T-helper 17 cell (primary cell): ENCODE measurements at places on chromosomes 2 and 18.
A peak's percentile ranks its signal among the peaks of the same experiment; 100 is the strongest.

DNA sequence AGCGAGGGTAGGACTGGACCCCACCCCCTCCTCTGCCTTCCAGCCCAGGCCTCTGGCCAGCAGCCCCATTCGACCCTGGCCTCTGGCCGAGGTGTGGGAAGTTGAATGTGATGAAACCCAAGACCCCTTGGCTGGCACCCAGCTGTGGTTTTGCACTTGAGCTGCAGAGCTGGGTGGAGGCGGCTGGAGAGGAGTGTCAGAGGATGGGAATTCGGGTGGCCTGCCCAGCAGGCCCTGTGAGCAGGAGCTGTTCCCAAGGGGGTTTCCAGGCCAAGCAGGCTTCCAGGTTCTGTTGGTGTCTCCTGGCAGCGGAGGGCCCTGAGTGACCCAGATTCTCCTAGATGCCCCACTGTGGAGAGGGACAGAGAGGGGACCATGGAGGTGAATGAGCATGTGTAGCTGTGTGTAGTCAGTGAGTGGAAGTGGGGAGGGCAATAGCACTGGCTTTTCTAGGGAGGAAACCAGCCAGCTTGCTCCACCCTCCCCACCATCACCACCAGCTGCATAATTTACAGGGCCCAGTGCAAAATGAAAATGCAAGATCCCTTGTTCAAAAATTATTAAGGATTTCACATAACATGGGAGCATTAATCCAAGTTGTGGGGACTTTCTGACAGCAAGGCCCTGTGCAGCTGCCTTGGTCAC lies 172.2 kb upstream of the HAAO start:
- no peak for DNase-seq

- no peak for DNase-seq
Measured at GRCh38 chr2:167340322-167340721, 452.0 kb downstream of the XIRP2 start.

- DNase-seq = no peak
Measured at GRCh38 chr18:62710417-62710816, 4.9 kb upstream of the PHLPP1 start.

GRCh38 chr2:86786001-86786536 lies 4.6 kb downstream of the CD8A start:
- DNase-seq = no peak

GRCh38 chr18:673317-673716 lies 15.9 kb downstream of the TYMS start:
- no peak for DNase-seq

DNA sequence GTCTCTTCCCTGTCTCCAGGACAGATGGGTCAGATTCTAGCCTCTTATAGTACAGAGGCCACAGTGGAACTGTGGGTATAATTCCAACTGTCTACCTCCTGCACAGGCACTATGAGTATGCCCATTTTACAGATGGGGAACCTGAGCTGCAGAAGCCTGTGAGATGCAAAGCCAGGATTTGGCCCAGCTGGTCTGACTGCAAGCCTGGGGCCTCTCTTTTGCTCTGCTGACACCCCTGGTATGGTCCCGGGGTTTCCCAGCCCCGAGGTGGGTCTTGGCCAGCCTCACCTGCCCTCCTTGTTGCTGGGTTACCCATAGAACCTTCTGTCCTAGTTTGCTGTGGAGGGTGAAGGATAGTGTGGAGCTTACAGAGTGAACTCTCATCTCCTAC lies 9.8 kb downstream of the HS6ST1 start:
- DNase-seq = peak; percentile 1

DNA sequence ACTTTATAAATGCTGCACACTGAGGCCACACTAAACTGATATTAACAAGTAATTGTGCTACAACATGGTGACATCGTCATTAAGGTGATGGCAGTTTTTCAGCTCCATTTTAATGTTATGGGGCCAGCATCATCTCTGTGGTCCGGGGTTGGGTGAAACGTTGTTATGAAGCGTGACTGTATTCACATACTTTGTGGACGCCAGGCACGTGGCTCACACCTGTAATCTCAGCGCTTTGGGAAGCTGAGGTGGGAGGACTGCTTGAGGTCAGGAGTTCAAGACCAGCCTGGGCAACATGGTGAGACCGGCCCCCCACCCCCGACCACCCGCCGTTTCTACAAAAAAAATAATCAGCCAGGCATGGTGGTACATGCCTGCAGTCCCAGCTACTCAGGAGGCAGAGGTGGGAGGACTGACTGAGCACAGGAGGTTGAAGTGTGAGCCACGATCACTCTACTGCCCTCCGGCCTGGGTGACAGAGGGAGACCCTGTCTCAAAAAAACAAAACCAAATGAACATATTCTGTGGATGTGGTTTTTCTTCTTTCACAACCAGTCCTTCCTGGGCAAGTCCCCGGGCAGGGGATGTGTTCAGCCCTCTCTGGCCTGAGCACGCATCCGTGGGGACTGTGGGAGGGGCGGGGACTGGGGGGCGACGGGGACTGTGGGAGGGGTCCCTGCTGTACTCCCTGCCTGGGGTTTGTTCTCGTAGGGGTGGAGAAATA lies 12.9 kb upstream of the GAL3ST2 start:
- no peak for DNase-seq

DNA sequence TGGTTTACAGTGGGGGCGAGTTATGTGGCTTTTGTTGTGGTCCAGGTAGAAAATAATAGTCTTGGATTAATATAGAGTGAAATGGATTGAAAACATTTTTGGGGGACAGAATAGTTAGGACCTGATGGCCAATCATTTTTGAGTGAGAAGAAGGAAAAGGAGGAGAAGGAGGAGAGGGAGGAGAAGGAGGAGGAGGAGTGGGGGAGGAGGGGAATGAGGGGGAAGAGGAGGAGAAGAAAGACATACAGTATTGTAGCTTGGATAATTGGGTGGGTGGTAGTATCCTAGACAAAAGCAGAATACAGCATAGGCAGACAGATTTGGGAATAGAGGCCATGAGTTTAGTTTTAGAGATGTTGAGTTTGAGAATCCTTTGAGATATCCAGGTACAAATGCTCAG lies 101.6 kb downstream of the GATA6 start:
- no peak for DNase-seq

GRCh38 chr2:7895289-7895688 lies 786.6 kb upstream of the ID2 start:
- DNase-seq = no peak

DNA sequence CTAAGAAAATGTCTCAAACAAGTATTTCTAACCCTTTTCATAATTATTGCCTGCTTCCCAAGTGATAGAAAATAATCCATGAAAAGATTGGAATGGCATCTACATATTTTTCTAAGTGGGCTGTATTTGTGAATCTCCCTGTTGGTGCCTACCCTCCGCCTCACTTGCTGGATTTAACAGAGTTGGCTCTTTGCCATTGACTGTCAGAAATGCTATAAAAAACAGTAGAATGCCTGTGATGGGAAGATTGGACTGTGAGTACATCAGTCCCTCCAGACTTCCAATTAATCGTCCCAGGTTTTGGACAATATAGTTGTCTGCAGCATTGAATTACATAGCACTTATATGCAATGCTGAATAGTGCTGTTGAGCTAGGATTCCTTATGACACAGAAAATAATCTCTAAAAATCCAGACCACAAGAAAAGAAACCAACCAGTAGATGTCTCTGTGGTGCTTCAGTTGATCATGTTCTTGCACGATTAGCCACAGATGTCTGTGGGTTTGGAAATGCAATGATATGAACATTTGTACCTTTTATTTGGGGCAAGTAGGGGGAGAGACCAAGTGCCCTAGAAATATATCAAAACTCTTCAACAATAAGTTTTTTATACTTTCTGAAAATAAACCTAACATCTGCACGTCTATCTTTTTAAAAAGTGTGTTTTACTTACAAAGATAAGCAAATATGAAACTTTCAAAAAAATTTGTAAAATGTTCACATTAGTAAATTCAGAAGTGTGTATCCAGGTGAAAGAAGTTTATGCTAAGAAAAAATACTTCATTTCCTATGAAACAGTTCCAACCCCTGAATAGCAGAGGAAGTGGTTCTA lies 88.5 kb downstream of the DYNAP start:
- DNase-seq = no peak

DNA sequence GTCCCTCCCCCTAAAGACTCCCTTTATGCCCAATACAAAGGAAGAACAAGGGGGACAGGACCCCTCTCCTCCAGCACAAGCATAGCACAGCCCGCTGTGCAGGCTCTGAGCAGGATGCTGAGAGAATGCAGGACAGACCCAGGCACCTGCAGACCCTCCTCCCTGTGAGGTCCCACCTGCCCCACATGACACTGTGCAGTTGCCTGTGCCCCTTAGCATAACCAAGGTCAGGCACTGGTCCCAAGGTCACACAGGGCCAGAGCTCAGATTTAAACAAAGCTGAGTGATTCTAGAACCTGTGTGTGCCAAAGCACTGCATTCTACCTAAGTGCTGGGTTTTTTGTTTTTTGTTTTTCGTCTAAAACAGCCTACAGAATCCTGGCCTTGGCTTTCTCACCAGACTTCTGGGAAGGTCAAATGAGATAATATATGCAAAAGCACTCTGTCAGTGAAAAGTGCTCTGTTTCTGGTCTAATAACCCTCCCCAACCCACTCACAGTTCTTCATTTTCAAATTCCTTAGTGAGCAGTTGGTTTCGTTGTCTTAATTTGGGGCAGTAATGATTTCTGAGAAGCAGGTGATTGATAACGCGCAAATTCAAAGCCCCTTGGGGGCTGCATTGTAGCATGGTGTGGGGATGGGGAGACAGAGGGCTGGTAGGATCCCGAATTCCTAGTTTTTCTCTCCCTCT lies 125.7 kb downstream of the KCTD1 start:
- DNase-seq = no peak

DNA sequence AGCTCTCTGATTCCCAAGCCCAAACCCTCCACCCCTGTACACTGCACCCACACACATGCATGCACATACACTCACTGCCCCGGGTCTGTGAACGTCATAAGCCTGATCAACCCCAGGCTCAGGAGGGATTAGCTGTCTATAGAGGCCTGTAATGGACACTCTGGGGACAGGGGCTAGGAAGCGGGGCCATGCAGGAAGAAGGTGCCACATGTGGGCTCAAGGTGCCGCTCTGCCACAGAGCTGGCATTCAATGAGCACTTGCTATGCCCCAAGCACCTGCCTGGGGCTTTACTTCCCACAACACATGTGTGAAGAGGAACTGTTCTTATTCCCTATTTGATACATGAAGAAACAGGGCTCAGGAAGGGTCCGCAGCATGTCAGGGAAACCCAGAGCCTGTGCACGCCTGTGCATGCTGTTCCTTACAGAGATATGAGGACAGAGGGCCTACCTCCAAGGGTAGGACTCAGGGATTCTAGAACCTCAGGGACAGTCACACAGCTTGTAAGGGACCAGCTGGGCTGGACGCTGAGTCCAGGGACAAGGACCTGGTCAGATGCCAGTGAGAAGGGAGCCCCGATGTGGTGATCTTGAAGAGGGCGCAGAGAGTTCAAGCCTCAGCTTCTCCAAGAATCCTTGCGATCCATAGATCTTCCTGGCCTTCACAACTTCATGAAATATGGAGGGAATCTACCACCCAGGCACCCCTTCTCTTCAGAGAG lies 5.0 kb downstream of the BIN1 start:
- DNase-seq = no peak

DNA sequence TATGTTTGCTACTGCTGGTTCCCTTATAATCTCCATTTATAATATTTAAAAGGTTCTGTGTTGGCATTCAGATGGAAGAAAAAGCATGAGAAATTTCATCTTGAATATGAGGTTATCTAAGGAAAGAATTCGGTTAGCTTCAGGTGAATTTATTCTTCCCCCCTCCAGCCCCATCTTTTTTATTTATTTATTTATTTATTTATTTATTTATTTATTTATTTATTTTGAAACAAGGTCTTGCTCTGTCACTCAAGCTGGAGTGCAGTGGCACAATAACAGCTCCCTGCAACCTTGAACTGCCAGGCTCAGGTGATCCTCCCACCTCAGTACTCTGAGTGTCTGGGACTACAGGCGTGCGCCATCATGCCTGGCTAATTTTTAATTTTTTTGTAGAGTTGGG lies 95.5 kb upstream of the VWC2L start:
- DNase-seq = no peak

DNA sequence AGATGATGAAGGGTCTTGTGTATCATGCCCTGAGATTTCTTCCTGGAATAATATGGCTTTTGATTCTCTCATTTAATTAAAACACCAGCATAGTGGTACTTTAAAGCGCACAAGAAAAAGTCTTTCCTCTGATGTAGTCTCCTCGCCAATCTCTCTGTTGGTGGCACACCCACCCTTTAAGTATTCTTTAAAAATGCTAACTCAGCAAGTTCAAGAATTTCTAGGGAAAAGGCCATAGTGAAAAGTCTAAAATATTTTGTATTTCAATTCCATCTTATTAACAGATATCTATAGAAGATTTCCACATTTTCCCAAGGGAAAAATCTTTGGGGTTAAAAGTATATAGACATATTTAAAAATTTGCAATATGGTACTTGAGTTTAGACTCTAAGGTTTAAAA lies 34.7 kb downstream of the ACMSD start:
- no peak for DNase-seq
